Stomach (tissue), 19 donors: ENCODE measurements at places on chromosomes 12 and 14.

- no peaks in the 10 kb centered on the region for H3K27me3 ChIP-seq
- no peaks in the 10 kb centered on the region for H3K4me1 ChIP-seq
- H3K4me3 ChIP-seq = no peak overlapping the region
- H3K27ac ChIP-seq = no peak overlapping the region
- no peaks in the 10 kb centered on the region for H3K36me3 ChIP-seq
Measured at GRCh38 chr12:84136862-84137367, 775.7 kb downstream of the SLC6A15 start.

DNA sequence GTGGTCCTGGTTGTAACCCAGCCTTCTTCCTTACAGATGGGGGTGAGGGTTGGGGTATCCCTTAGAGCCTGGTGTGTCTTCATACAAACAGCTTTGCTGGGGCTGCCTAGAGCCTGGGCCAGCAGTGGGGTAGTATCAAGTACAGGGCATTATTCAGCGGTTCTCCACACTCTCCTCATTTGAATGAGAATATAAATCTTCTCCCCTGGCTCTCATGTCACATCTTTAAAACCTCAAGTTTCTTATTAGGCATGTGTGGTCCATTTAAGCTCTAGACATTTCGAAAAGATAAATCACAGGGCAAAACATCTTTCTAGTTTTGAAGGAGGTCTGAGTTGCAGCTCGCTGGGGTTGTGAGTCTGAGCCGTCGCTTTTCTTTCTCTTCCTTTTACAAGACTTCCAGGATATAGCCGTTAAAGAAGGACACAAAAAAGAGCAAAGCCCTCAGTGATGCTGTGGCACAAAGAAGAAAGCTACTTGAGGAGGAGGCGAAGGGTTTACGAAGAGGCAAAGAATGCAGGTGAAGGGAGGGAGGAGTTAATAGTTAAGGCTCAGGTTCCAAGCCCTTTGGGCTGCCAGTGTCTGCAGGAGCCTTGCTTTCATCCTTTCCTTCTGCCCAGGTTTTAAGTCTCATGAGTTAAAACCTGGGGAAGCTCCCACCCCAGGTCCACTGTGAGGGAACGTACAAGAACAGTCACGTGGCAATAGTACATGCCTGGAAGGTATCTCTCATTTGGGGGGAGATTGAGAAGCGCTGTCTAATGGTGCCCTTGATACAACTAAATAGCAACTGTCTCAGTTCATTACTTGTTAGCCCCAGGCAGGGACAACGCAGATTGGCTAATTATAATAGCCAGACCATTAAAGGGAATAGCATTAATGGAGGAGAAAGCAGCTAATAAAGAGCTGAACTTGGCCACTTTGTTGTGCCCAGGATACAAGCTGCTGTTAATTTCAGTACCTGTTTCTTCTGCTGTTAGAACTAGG is 94.2 kb downstream of the ETV6 start:
- DNase-seq = no peak
- no peaks in the 10 kb centered on the region for H3K36me3 ChIP-seq
- H3K4me3 ChIP-seq = no peak overlapping the region

DNA sequence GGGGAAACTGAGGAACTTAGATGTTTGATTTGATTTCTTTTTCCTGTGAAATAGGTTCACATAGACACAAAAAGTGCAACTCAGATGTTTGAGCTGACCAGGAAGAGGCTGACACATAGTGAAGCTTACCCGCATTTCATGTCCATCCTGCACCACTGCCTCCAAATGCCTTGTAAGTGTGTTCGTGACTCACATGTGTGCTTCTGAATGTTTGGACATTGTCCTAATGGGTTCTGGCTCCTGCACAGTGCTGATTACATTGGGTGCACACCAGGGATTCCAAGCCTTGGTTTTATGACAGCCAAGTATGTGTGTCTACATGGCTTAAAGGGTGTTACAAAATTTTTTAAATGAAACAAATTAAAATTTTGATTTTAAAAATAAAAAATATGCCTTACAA is 137.4 kb downstream of the DAAM1 start:
- H3K36me3 ChIP-seq = peaks cover 7% of the 10 kb centered on the region
- no peaks in the 10 kb centered on the region for H3K27me3 ChIP-seq

- H3K36me3 ChIP-seq = no peaks in the 10 kb centered on the region
- no peaks in the 10 kb centered on the region for H3K4me1 ChIP-seq
- H3K27me3 ChIP-seq = no peaks in the 10 kb centered on the region
- no peak for DNase-seq
- no peak overlapping the region for H3K27ac ChIP-seq
Measured at GRCh38 chr12:3375326-3375725, 115.7 kb upstream of the PRMT8 start.

DNA sequence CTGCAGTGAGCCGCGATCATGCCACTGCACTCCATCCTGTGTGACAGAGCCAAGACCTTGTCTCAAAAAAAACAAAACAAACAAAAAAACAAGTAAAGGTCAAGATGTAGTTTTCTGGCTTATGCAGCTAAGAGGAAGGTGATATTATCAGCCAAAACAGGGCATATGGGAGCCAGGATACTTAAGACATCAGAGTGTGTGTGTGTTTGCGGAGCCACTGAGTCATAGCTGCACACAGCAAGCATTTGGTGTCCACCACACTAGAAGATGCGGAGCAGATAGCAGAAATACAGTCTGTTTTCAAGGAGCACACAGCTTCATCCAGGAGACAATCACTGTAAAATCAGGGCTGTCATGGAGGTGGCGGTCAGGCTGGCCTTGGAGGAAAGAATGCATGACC is 72.6 kb upstream of the REP15 start:
- H3K36me3 ChIP-seq = no peaks in the 10 kb centered on the region
- no peak overlapping the region for H3K27ac ChIP-seq
- H3K4me3 ChIP-seq = no peak overlapping the region
- DNase-seq = no peak

- H3K27me3 ChIP-seq = no peaks in the 10 kb centered on the region
- DNase-seq = no peak
- H3K4me3 ChIP-seq = no peak overlapping the region
- no peaks in the 10 kb centered on the region for H3K4me1 ChIP-seq
- H3K27ac ChIP-seq = no peak overlapping the region
Measured at GRCh38 chr12:94048757-94049156, 99.6 kb upstream of the PLXNC1 start.
